ENCODE measurements at places on chromosomes 11 and 22.

DNA sequence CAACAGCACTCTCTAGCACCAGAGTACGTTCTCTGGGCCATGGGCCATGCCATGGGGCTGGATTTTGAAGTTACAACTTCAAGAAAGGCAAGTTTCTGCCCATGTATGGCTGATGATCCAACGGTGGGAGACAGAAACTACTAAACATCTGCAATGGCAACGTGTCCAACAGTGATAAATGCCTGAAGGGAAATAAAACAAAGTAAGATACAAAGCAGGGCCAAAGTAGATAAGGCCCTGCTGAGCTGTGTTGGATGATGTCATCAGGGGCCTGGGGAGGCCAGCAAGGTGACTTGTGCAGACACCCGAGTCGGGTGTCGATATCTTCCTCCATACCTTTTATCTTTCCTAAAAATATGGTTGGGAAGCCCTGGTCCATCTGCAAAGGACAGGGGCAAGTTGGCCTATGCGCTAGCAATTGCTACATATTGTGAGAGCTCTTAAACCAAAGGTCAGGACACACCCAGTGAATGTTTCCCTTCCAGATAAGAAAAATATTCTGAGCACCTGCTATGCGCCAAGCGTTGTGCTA, 487.2 kb downstream of the MN1 start:
- no peak overlapping the region for H3K4me3 ChIP-seq
- no peaks in the 10 kb centered on the region for H3K27me3 ChIP-seq
- H3K4me1 ChIP-seq: peaks cover 11% of the 10 kb centered on the region
- H3K27ac ChIP-seq: no peak overlapping the region
- no peak for DNase-seq

DNA sequence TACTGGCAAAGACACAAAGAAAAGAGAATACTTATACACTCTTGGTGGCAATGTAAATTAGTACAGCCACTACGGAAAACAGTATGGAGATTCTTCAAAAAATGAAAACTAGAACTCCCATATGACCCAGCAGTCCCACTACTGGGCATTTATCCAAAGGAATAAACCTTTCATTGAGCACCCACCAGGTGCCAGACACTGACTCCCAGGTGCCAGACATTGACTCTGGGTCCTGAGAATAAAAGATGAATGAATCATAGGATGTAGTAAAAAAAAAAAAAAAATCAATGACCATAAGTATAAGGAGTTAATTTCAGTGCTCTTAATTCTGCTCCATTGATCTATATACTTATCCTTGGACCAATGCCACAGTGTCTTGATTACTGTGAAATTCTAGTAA, 28.2 kb downstream of the HEPHL1 start:
- H3K27me3 ChIP-seq: no peaks in the 10 kb centered on the region
- no peak overlapping the region for H3K27ac ChIP-seq
- no peak overlapping the region for H3K4me3 ChIP-seq
- H3K36me3 ChIP-seq: no peaks in the 10 kb centered on the region
- no peaks in the 10 kb centered on the region for H3K4me1 ChIP-seq
- no peak for DNase-seq

DNA sequence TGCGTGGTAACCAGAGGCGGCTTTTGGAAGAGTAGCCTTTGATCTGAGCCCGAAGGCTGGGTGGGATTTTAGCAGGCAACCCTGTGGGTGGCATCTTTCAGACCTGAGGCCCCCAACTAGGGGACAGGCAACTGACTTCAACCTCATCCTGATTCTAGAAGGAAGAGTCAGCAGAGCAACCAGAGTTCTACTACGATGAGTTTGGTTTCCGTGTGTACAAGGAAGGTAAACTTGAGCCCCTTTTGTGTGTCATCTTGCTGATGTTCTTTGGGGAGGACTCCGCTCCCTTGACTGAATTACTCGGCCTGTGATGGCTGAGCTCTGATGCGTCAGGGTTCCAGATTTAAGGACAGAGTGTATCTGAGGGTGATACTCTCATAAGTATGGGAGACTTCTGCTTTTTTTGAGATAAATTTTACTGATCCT, 31.6 kb downstream of the SGSM3 start:
- H3K27ac ChIP-seq: no peak overlapping the region
- no peaks in the 10 kb centered on the region for H3K27me3 ChIP-seq
- H3K4me1 ChIP-seq: no peaks in the 10 kb centered on the region
- no peak for DNase-seq

GRCh38 chr11:13440100-13440855, 22.7 kb downstream of the BTBD10 start:
- H3K27ac ChIP-seq: peak overlapping the region; percentile 21
- no peak for DNase-seq
- H3K4me1 ChIP-seq: no peaks in the 10 kb centered on the region

GRCh38 chr11:76007166-76007565, 192.2 kb downstream of the UVRAG start:
- H3K4me3 ChIP-seq: no peak overlapping the region
- DNase-seq: no peak
- no peaks in the 10 kb centered on the region for H3K4me1 ChIP-seq

- H3K27me3 ChIP-seq: no peaks in the 10 kb centered on the region
- no peak overlapping the region for H3K27ac ChIP-seq
- H3K4me3 ChIP-seq: no peak overlapping the region
- no peak for DNase-seq
These were observed 318.7 kb downstream of the CADM1 start for GRCh38 chr11:115185507-115185906.

DNA sequence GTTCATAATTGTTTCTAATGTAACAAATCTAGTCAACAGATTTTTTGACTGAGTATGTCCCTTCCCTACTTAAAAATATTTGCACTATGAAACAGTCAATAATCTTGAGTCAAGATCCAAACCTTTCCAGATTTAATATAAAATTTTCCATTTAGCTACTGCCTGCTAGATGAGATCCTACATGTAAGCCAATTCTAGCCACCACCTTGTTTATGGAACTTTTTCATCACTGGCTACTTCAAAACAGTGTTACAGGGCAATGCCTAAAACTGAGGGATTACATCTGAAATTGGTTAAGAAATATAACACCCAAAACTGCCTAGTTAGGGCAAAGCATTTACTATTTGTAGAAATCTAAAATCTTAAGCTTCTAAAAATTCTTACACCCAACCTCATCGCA, 10.5 kb upstream of the FUT4 start:
- H3K4me3 ChIP-seq: no peak overlapping the region
- no peak overlapping the region for H3K27ac ChIP-seq
- no peak for DNase-seq
- H3K27me3 ChIP-seq: no peaks in the 10 kb centered on the region

- H3K4me3 ChIP-seq: no peak overlapping the region
- no peak overlapping the region for H3K27ac ChIP-seq
- no peaks in the 10 kb centered on the region for H3K36me3 ChIP-seq
- H3K4me1 ChIP-seq: no peaks in the 10 kb centered on the region
- no peak for DNase-seq
- no peaks in the 10 kb centered on the region for H3K27me3 ChIP-seq
These were observed 10.1 kb upstream of the FANCF start for GRCh38 chr11:22635689-22636088.

DNA sequence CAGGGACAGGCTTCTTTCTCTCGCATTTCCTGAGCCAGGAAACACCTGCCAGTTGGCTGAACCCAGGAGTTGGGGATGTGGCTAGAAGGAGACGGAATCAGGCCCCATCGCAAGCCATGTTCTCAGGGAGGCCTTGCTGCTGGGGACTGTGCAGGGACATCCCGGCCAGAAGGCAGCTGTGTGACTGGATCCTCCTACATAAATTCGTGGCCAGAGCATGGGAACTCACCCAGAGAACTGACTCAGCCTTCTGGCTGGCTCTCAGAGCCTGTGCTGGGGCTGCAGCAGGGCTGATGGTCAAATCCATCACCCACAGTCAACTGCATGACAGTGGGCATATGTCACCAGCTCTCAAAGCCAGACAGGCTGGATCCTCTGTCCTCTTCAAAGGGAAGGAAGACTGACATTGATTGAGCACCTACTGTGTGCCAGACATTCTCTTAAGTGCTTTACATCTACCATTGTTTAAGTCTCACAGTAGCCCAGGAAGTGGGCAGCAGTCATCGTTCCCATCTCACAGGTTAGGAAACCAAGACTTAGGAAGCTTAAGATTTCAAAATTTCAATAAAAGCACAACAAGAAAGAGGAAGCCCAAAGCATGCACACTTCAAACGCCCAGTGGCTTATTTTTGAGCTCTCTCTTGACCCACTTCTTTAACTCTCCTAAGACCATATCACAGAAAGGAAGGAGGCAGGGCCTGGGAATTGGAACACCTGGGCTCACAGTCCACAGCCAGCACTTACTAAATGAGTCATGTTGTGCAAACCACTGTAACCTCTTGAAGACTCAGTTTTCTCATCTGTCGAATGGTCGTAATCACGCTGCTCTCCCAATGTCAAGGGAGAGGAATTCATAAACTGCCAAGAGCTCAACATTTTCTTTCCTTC, 30.9 kb upstream of the CACNG2 start:
- H3K4me1 ChIP-seq: no peaks in the 10 kb centered on the region
- no peaks in the 10 kb centered on the region for H3K36me3 ChIP-seq
- H3K27ac ChIP-seq: no peak overlapping the region
- DNase-seq: no peak
- no peaks in the 10 kb centered on the region for H3K27me3 ChIP-seq
- no peak overlapping the region for H3K4me3 ChIP-seq

Data from tibial nerve (tissue), 4 donors.